ENCODE measurements at places on chromosomes 4 and X. TPM values are rescaled to one million over a fixed set of nuclear protein-coding genes. Genes with fewer than 3 reads are reported as not detected.
A peak's percentile ranks its signal among the peaks of the same experiment; 100 is the strongest.

GRCh38 chr4:154616731-154617130 lies 4.3 kb upstream of the FGG start:
- H3K27me3 ChIP-seq, result no peaks in the 10 kb centered on the region
- H3K36me3 ChIP-seq, result no peaks in the 10 kb centered on the region
- no peak overlapping the region for H3K4me3 ChIP-seq
- DNase-seq, result no peak
- peak overlapping the region; percentile 94 for H3K27ac ChIP-seq
- peaks cover 4% of the 10 kb centered on the region for H3K4me1 ChIP-seq

The CACNA1F gene
- 0.06 TPM for total RNA-seq

DNA sequence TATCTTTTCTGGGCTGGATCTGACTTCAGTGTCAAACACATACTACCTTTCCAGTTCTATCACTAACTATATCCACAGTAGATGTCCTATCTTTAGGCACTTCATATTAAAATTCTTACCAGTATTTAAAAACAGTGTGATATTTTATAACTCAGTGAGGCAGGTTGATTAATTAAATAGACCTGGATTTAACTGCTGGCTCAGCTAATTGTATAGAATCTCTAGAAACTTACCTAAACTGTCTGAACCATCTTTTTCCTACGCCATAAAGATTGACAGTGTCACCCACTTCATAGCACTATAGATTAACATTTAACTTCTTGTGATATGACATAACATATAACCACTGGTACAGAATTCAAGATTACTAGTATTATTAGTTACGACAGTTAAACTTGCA lies 935.3 kb downstream of the FAT4 start:
- no peak overlapping the region for H3K4me3 ChIP-seq
- H3K36me3 ChIP-seq, result no peaks in the 10 kb centered on the region
- no peaks in the 10 kb centered on the region for H3K4me1 ChIP-seq
- H3K27ac ChIP-seq, result no peak overlapping the region
- no peaks in the 10 kb centered on the region for H3K27me3 ChIP-seq

DNA sequence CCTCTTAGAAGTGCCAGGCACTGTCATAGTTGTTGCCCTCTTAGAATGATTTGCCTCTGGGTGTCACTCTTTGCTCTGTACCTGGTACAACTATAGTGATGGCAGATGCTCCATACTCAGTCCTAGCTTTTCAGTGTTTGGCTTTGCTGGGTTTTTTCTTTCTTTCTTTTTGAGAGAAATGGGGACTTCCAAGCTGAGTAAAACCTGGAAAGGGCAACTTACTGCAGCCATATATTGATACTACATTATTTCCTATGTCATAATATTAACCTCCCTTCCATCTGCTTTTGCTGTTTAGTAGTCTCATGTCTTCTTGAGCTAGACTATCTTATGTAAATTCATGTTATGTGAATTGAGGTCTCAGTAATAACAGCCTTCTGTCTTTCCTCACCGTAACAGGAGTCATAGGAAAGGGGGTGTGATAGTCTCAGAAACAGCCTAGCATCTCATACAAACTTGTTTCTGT lies 49.0 kb downstream of the NIPAL1 start:
- no peak overlapping the region for H3K4me3 ChIP-seq
- H3K36me3 ChIP-seq, result no peaks in the 10 kb centered on the region
- no peak overlapping the region for H3K27ac ChIP-seq
- no peak for DNase-seq

The KCNE5 gene
- total RNA-seq, result not detected

DNA sequence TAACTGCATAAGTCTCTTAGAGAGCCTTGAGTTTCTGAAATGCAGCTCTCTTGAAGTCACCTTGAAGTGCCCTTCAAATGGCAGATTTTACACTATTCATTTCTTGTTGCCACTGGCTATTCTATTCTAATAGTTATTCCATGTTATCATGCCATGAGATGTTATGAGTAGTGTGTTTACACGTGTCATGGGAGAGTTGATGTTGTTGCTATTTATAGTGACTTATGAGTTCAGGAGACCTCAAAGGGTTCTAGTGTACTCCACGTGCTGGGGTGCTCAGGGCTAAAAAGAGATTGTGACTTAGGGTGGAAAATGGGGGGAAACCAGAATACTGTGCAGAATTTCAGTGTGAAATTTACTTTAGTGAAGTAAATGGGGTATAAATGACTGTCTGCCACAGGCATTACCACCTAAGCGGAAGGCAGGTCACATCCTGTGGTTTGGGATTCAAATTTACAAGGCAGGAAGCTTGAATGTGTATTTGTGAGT lies 77.1 kb upstream of the SLC4A4 start:
- H3K27me3 ChIP-seq, result no peaks in the 10 kb centered on the region
- no peaks in the 10 kb centered on the region for H3K36me3 ChIP-seq
- H3K4me1 ChIP-seq, result no peaks in the 10 kb centered on the region
- H3K4me3 ChIP-seq, result no peak overlapping the region
- H3K27ac ChIP-seq, result peak overlapping the region; percentile 92
- DNase-seq, result no peak

DNA sequence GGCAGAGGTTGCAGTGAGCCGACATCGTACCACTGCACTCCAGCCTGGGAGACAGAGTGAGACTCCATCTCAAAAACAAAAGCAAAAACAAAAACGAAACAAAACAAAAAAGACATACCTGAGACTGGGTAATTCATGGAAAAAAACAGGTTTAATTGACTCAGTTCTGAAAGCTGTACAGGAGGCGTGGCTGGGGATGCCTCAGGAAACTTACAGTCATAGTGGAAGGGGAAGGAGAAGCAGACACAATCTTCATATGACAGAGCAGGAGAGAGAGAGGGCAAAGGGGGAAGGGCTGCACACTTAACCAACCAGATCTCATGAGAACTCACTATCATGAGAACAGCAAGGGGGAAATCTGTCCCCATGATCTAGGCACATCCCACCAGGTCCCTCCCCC lies 229.5 kb downstream of the STK32B start:
- no peaks in the 10 kb centered on the region for H3K27me3 ChIP-seq
- H3K27ac ChIP-seq, result no peak overlapping the region
- no peak for DNase-seq

DNA sequence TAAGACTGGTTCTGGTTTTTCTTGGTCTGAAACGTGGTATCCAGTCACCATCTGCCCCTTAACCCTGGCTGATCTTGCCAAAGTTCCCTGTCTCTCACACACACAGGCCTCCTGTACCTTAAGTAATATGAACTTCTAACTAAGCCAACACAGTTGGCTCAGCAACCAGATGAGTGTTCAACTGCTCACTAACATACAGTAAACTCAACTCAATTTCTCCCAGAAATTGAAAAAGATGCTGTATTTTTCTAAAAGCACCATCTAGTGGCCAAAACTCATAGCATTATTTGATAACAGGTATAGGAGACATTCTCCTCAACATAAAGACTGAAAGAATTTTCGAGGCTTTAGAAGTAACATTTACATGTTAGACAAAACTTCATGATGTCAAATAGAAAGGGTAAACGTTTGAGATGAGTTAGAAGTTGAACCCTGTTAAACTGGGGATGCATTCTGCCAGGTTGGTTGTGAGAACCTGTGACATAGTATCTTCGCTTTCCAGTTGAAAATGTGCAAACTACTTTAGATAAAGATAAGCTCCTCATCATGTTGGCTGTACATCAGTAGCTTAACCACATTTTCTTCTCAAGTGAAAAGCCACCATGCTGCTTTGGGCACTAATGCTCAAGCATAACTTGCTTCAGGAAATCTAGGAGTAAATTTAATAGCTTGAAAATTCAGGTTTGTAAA lies 31.2 kb downstream of the CCNI start:
- no peaks in the 10 kb centered on the region for H3K27me3 ChIP-seq
- no peak overlapping the region for H3K4me3 ChIP-seq
- H3K4me1 ChIP-seq, result peaks cover 20% of the 10 kb centered on the region
- H3K27ac ChIP-seq, result peak overlapping the region; percentile 2

GRCh38 chr4:151935411-151935810 lies 174.6 kb upstream of the GATB start:
- no peaks in the 10 kb centered on the region for H3K27me3 ChIP-seq
- H3K4me1 ChIP-seq, result no peaks in the 10 kb centered on the region
- no peak overlapping the region for H3K27ac ChIP-seq

GRCh38 chr4:118682928-118683327 lies 2.3 kb upstream of the METTL14 start:
- no peak overlapping the region for H3K27ac ChIP-seq
- no peak for DNase-seq
- H3K36me3 ChIP-seq, result no peaks in the 10 kb centered on the region
- peaks cover 16% of the 10 kb centered on the region for H3K4me1 ChIP-seq
- H3K27me3 ChIP-seq, result no peaks in the 10 kb centered on the region

- H3K27me3 ChIP-seq, result no peaks in the 10 kb centered on the region
- no peak overlapping the region for H3K4me3 ChIP-seq
- H3K4me1 ChIP-seq, result no peaks in the 10 kb centered on the region
- no peak overlapping the region for H3K27ac ChIP-seq
- H3K36me3 ChIP-seq, result no peaks in the 10 kb centered on the region
Observed at GRCh38 chr4:15341733-15342300, 86.0 kb upstream of the C1QTNF7 start.

GRCh38 chrX:87813566-87813965 lies 296.0 kb downstream of the KLHL4 start:
- no peaks in the 10 kb centered on the region for H3K4me1 ChIP-seq
- no peaks in the 10 kb centered on the region for H3K36me3 ChIP-seq
- DNase-seq, result no peak
- no peak overlapping the region for H3K27ac ChIP-seq
- H3K27me3 ChIP-seq, result no peaks in the 10 kb centered on the region

- no peak overlapping the region for H3K4me3 ChIP-seq
- H3K27me3 ChIP-seq, result no peaks in the 10 kb centered on the region
- H3K36me3 ChIP-seq, result no peaks in the 10 kb centered on the region
- no peak overlapping the region for H3K27ac ChIP-seq
Observed at GRCh38 chr4:143404555-143404954, 67.9 kb downstream of the GAB1 start.

- no peak overlapping the region for H3K4me3 ChIP-seq
- H3K27ac ChIP-seq, result no peak overlapping the region
- H3K36me3 ChIP-seq, result no peaks in the 10 kb centered on the region
- H3K4me1 ChIP-seq, result no peaks in the 10 kb centered on the region
- no peaks in the 10 kb centered on the region for H3K27me3 ChIP-seq
Observed at GRCh38 chr4:108433832-108434231, 186.5 kb upstream of the RPL34 start.

The TBC1D8B gene
- total RNA-seq, result 9.6 TPM

The PPEF1 gene
- total RNA-seq, result not detected

DNA sequence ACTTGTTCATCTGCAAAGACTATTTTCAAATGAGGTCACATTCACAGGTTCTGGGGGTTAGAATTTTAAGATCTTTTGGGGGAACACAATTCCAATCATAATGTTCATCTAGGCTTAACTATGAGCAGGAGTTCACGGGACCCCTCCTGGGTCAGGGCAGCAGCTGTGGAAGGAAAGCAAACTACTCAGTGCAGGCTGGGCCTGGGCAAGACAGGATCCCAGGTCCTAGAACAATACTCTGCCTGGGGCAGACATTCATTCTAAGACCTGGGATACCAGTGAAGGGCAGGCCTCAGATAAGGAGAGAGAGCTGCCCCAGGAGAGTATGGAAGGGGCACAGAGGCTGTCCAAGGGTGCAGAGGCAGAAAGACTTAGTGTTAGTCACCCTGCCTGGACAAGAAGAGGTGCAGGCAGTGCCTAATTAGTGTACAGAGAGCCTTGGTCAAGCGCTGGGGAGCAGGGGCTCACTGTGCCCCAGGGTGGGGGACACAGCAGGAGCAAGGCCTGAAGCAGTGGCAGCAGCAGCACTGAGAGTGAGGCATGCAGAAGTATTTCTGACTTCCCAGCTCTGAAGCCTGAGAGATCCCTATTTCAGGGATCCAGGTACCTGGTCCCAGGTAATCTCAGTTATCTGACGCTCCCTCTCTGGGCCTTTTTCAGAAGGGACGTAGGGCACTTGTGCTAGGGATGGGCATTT lies 123.0 kb upstream of the MAMLD1 start:
- H3K4me3 ChIP-seq, result no peak overlapping the region
- DNase-seq, result no peak
- no peak overlapping the region for H3K27ac ChIP-seq
- H3K27me3 ChIP-seq, result no peaks in the 10 kb centered on the region
- H3K36me3 ChIP-seq, result no peaks in the 10 kb centered on the region

The SYN1 gene
- total RNA-seq, result 1.6 TPM

DNA sequence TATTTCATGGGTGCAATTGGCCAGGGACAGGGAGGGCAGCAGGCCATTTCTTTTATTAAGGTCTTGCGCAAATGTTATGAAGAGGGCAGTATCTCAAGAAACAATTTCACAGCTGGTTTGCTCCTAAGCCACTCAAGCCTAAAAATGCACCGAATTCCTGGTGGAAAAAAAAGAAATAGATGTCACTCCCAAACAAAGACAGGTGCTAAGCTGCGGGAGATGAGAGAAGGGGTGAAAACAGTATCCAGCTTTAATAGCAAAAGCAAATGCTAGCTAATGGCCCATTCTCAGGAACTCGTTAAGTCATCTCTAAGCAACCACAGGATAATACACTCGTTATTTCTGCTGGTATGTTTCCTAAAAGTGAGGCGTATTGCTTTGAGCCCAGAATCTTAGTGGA lies 116.4 kb downstream of the ARX start:
- no peak overlapping the region for H3K4me3 ChIP-seq
- no peaks in the 10 kb centered on the region for H3K27me3 ChIP-seq
- H3K27ac ChIP-seq, result no peak overlapping the region
- no peak for DNase-seq
- H3K4me1 ChIP-seq, result no peaks in the 10 kb centered on the region

GRCh38 chr4:40548256-40548655 lies 81.4 kb downstream of the RBM47 start:
- no peak for DNase-seq
- H3K4me3 ChIP-seq, result no peak overlapping the region
- H3K36me3 ChIP-seq, result no peaks in the 10 kb centered on the region
- no peaks in the 10 kb centered on the region for H3K27me3 ChIP-seq
- peak overlapping the region; percentile 88 for H3K27ac ChIP-seq
- H3K4me1 ChIP-seq, result no peaks in the 10 kb centered on the region

DNA sequence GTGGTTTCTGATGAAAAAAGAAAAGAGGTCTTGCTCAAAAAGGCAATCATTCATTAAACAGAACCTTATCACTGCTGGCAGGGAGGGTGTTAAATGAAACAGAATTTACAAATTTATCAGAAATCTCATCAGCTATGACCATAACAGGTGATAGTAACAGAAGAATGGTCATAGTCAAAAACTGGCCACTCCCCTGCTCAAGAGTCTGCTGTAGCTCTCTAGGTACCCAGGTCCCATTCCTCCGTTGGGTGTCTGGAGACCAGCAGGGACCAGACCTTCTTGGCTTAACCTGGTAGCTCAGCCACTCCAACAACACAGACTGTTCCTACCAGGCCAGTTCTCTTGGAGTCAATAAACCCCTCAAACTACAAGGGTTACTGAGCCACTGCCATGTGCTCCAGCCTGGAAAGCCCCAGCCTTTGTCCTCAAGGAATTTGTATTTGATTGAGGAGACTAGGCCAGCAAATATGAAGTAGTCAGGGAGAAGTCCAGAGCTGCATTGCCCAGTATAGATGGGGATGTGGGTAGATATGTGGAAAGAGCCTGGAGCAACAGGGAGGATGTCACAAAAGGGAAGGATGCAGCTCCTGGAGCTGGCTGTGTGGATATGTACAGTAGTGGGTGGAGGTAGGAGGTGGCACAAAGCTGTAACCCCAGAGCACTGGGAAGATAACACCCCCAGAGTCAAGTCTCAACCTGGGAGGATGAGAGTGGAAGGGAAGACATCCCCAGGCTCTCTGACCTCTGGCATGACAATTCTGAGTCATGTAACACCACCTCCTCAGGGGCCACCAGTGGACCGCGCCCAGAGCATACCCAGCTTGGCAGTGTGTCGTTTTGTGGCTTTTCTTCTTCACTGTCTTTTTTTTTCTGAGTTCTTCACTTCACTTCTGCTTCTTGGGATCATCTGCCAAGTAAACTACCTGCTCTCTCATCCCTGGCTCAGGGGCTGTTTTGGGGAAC lies 21.9 kb downstream of the RASL11B start:
- no peak for DNase-seq
- no peak overlapping the region for H3K4me3 ChIP-seq
- no peak overlapping the region for H3K27ac ChIP-seq
- H3K27me3 ChIP-seq, result no peaks in the 10 kb centered on the region
